ENCODE measurements at places on chromosomes 5 and 9.

DNA sequence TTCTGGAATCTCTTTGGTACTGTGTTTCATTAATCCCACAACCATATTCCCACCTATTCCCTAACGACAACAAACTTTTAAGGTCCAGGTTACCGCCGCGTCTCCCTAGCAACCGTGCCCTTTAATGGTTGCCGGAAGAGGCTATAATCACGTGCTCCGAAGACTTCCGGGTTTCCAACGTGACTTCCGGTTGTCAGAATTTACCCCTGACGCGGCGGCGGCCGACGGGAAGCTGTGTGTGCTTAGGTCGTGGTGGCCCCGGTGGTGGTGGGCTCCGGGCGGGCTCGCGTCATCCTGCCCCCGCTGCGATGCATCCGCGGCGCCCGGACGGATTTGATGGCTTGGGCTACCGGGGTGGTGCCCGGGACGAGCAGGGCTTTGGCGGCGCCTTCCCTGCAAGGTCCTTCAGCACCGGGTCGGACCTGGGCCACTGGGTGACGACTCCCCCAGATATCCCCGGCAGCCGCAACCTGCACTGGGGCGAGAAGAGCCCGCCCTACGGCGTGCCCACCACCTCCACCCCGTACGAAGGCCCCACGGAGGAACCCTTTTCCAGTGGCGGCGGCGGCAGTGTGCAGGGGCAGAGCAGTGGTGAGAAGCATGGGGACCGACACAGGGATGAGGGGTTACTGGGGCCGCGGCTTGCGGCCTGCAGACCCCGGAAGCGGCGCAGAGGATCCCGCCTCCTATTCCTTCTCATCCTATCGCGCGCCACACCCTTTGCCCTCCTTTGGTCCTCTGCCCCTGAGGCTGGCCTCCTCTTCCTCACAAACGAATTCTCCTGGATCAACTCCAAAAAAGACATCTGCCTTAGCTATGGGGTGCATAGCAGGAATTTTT lies at the start of gene SLC25A46:
SLC25A46 (plus strand) TSS at position 196 of the 840 bp plus-strand sequence; CDS start at position 309, 113 bp downstream.
- peak; percentile 86 for DNase-seq

DNA sequence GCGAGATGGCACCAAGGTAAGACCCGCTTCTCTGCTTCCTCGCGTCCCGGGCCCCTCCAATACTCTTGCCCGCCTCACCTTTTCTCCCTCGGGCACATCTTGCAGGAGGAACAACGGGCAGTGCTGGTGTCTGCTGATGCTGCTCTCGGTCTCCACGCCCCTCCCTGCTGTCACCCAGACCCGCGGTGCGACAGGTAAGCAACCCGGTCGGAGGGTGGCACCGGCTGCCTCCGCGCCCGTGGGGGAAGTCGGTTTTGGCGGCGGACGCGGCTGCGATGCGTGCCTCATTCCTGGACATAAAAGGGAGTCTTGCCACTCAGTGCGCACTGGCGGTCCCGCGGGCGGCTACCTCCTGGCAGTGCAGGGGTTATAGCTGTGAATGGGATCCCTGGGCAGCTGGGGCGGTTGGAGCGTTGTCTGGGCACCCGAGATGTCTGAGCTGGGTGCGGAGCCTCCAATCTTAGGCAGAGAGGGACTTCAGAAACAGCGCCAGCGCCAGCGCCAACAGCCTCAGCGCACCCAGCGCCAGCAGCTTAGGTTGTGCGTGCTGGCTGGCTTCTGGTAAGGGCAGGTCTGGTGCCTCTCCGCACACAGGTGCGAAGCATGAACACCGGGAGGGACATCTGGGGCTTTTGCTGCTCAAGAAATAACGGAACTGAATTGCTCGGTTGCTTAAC lies 488 bp downstream of the COL15A1 start:
- no peak for DNase-seq

- peak; percentile 60 for DNase-seq
Observed at GRCh38 chr9:18861609-18862544, 171.1 kb downstream of the SAXO1 start.

DNA sequence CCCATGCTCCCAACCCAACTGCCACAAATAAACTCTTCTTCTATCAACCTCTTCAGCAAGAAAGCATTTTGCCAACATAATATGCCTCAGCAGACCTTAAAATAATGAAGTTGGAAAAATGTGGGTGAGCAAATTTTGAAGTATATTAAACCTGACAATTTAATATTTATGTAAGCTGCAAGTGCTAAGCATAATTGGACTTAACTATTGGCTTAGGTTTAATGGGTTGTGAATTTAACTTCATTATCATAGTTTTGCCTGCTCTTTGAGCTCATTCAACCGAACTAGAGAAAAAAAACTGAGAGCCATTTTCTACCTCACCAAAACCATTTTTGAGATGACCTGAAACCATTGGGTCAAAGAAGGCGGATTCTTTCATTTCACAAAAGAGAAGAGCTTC lies 805.5 kb upstream of the DMAC1 start:
- no peak for DNase-seq

- no peak for DNase-seq
Observed at GRCh38 chr9:94517254-94517653, 37.6 kb upstream of the PCAT7 start.

DNA sequence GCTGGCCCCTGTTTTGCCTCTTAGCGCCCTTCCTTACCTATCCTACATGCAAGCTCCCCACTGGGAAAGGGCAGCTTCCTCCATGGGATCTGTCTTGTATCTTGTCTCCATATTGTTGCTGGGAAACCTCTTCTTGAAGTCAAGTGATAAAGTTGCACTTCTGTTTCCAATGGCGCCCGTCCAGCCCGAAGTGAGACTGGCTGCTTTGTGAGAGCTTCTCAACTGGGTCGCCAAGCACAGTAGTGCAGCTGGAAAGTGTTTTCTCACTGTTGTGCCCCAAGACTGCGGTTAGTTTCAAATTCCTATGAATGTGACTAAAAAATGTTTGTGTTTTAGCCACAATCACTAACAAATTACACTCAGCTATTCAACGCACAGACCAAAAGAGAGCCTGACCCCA lies 506.6 kb upstream of the MPDZ start:
- peak; percentile 40 for DNase-seq

GRCh38 chr9:75599126-75599525 lies 291.3 kb upstream of the PCSK5 start:
- no peak for DNase-seq

GRCh38 chr5:37847978-37848425 lies 8.2 kb upstream of the GDNF start:
- peak; percentile 92 for DNase-seq

- DNase-seq: peak; percentile 98
Observed at GRCh38 chr5:145495741-145496140, 339.4 kb downstream of the PRELID2 start.

DNA sequence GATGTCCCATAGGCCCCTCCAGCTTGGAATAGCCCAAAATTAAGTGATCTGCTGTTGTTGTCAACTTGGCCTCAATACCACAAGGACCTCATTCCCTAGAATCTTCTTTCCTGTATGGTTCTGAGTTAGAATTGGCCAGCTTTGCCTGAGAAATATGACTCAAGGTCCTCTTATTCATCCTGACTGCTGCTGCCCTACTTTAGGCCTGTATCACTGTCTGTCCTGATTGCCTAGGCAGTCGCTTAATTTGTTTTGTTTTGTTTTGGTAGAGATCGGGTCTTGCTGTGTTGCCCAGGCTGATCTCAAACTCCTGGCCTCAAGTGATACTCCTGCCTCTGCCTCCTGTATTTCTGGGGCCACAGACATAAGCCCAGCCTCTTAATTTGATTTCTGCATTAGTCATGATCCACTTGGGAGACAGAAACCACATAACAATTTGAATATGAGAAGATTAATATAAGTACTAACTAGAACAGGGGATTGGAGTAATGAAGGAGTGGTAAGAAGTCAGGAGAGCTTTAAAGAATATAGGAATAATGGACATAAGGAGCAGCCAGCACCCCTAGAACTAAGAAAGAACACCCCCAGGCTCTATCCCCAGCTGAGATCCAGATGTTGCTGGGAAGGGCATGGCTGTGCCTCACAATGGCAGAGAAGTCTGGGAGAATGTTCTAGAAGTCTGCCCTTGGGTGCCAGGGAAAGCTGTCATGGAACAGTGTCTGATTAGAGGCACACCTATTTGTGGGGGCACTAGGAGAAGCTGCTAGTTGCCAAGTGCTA lies 4.6 kb downstream of the TEX53 start:
- peak; percentile 64 for DNase-seq

DNA sequence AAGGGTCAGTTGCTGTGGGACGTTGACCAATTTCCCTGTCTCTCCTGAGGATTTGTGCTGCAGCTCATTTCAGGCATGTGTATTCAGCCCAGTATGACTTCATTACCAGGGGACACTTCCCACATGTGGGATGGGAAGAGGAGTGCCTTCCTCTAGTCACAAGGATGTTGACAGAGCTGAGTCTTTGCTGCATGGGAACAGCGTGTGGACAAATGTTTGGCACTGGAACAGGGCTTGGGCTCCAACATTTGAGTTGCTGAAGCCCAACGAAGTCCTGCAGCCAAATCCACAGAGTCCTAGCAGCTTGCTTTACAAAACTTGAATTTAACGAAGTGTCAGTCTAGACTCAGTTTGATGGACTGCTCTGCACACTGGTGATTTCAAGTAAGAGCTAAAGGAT lies 283.2 kb downstream of the SH3GL2 start:
- DNase-seq: no peak

- DNase-seq: no peak
Observed at GRCh38 chr5:21121213-21121612, 1133.2 kb upstream of the CDH18 start.

DNA sequence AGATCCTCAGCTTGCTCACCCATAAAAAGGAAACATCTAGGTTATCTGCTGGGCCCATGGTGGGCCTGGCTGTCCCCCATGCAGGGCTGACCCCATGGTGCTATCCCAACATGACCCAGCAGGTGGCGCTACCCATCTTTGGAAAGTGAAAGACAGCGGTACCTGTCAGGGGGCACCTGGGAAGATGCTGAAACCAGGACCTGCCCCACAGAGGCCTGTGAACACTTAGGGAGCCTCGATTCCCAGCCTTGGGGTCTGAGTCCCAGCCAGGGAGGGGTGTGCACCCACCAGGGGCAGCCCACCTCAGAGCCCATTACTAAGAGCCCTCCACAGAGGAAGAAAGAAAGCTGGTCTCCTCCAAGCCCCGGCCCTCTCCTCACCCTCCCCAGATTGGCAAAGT lies 46.6 kb upstream of the IPPK start:
- peak; percentile 34 for DNase-seq

GRCh38 chr9:130188860-130189481 lies 16.8 kb downstream of the NCS1 start:
- DNase-seq: no peak

GRCh38 chr9:35510754-35511428 lies 21.0 kb downstream of the RUSC2 start:
- DNase-seq: peak; percentile 95

GRCh38 chr5:151223447-151224264 lies at the start of gene CCDC69:
CCDC69 (minus strand) TSS chr5:151224092; CDS start chr5:151223970, 122 bp downstream.
- DNase-seq: peak; percentile 47

DNA sequence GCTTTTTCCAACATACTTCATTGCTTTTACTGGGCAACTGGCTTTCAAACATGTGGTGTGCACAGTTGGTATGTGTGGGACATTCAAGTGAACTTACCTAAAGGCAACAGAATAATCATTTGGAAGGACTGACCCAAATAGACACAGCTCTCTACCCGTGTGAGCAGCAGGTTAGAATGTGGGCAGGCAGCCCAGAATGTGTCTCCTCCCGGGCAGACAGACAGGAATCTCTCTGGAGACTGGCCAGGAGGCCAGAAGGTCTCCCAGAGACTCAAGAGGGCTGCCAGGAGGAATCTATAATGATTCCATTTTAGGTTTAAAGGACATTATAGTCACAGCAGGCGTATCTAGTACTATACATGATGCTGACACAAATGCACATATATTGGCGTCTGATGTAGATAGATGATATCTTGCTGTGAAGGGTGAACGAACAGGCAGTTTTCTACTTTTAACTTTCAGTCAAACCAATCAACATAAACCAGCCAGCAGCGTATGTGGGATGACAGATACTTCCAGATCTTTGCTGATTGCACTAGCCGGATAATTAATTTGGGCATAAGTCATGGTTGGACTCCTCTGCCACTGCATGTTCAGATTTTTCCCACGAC lies 297.4 kb upstream of the ZNF608 start:
- DNase-seq: peak; percentile 45

GRCh38 chr5:95617057-95617456 lies 2.8 kb upstream of the GPR150 start:
- DNase-seq: peak; percentile 48

DNA sequence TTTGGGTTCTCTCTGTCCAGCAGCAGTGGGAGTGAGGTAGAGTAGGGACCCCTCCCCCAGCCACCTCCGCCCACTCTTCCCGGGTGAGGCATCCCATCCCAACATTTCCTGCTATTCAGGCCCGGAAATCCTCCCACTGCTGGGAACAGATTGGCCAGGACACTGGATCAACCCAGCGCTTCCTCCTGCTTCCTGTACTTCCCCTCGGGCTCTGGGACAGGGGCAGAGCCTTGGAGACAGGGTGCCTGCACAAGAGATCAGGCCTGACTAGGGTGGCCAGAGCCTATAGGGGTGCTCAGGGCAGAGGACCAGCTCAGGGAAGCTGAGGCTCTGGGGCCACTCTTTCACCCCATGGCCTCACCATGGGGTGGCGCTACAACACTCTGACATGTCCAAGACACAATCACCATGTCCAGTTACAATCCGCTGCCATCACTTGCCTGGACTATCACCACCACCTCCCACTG lies 14.5 kb downstream of the SH2D3C start:
- peak; percentile 23 for DNase-seq

GRCh38 chr9:107749787-107750444 lies 260.3 kb upstream of the KLF4 start:
- peak; percentile 97 for DNase-seq

- DNase-seq: peak; percentile 52
Observed at GRCh38 chr5:15752663-15753285, 252.8 kb downstream of the FBXL7 start.

DNA sequence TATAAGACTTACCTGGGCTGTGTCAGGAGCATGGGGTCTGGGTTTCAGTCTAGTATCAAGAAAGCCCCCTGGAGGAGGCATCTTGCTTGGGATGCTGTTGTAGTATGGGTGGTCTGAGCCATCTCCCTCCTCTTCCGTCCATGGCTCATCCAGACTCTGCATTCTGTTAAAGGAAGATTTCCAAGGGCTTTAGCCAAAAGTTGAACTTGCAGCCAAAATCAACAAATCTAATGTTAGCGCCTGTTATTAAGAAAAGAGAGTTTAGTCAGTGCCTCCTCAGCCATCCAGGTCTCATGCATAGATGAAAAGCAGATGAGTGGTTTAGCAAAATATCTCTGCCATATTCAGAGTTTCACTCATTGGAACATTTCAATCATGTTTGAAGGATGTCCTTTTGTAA lies 55.6 kb downstream of the S1PR3 start:
- peak; percentile 87 for DNase-seq

- peak; percentile 30 for DNase-seq
Observed at GRCh38 chr5:34022121-34022705, 14.4 kb upstream of the AMACR start.

GRCh38 chr9:88521308-88521707 lies 13.7 kb upstream of the NXNL2 start:
- no peak for DNase-seq

DNA sequence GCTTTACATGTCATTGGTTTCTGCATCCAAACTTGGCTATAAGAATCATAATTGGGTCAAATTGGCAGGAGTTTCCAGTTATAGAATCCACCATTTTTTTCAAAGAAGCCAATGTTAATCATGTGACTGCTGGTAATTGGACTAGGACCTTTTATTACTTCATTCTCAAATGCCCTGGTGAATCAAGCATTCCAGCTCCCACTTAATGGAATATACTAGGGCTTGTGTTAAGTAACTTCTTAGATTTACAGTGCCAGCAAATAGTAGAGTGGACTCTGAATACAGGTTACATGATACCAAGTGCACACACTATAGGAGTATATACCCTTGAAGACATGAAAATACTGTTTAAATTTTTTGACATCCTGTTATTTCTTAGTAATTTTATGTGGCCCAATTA lies 96.7 kb downstream of the NUDT12 start:
- peak; percentile 26 for DNase-seq

GRCh38 chr9:36135741-36136271 lies 727 bp upstream of the GLIPR2 start:
- DNase-seq: no peak

Measured in fibroblast of mammary gland (primary cell).